ENCODE measurements at places on chromosomes 4 and X.

- DNase-seq = no peak
Measured at GRCh38 chr4:80489798-80490197, 154.3 kb downstream of the CFAP299 start.

DNA sequence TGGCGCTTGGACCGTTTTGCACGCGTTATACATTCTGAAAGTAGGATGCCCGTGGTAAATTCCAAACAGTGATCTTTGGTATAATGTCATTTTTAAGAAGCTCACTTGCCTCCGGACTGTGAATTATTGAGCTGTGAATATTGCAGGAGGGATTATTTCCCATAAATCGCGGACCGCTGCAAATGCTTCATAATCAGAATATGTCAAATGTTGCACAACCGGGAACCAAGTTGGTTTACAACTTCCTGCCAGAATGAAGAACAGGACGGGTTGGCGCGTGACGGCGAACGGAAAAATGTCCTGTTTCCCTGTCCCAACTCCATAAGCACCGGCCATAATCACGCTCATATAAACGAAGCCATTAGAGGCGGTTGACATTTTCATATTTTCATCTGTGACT is 67.6 kb downstream of the SHOX start:
- no peak for DNase-seq

DNA sequence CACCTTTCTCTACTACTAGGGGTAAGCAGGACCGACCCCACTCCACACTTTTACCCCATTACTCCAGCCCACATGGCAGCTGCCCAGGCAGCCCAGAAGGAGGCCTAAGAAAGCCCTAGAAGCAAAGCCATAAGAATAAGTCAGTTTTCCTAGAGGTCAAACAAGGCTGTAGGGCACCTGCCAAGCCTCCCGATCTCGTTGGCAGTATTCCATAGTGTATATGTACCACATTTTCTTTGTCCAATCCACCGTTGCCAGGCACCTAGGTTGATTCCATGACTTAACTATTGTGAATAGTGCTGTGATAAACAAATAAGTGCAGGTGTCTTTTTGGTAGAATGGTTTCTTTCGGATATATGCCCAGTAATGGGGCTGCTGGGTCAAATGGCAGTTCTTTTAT is 54.2 kb downstream of the RHOXF2B start:
- no peak for DNase-seq

- no peak for DNase-seq
Measured at GRCh38 chrX:19540076-19540475, 24.8 kb upstream of the MAP3K15 start.

DNA sequence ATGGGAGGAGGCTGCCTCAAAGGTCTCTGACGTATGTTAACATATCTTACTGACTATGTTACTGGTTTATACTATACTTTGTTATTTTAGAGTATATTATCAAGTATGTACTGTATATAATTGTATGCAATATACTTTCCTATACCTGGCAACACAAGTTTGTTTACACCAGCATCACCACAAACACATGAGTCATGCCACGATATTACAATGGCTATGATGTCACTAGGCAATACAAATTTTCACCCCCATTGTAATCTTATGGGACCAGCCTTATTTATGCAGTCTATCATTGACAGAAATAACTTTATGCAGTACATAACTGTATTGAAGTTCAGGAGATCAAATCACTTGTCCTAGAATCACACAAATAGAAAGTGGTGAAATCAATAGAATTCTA is 329.9 kb upstream of the SLC7A11 start:
- no peak for DNase-seq

DNA sequence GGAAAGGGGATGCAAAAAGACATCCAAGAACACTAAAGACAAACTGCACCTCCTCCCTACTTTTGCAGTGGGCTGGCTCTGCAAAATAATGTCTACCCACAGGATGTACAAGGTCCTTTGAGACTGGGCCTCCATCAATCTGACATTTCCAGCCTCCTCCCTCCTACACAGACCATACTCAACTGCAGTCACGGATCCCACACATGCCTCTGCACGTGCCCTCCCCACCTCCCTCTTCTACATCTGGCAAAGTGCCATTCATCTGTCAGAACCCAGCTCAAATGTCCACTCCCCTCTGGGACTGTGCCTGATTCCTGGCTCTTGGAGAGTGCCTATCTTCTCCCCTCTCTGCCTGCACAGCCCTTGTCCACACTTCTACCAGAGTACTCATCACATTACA is 50.3 kb downstream of the CHRDL1 start:
- no peak for DNase-seq

- DNase-seq = no peak
Measured at GRCh38 chr4:96342196-96342595, 502.3 kb downstream of the PDHA2 start.

DNA sequence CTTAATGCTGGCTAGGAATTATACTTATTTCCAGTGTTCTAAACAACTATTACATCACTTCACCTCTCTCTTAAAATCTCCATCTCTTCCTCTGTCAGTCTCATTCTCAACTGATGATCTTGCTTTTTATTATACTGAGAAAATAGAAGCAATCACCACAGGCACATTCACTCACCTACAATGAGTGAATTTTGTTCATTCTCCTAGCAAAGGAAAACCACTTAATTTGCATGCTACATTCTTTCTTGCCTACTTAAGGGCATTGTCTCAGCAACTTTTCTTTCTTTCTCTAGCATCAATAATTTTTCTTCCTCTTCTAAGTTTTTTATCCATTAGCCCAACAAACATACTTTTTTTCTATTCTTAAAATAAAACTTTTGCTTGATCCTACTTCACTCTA is 21.1 kb upstream of the USP38 start:
- no peak for DNase-seq

- DNase-seq = no peak
Measured at GRCh38 chr4:66501997-66502396, 831.7 kb upstream of the EPHA5 start.

DNA sequence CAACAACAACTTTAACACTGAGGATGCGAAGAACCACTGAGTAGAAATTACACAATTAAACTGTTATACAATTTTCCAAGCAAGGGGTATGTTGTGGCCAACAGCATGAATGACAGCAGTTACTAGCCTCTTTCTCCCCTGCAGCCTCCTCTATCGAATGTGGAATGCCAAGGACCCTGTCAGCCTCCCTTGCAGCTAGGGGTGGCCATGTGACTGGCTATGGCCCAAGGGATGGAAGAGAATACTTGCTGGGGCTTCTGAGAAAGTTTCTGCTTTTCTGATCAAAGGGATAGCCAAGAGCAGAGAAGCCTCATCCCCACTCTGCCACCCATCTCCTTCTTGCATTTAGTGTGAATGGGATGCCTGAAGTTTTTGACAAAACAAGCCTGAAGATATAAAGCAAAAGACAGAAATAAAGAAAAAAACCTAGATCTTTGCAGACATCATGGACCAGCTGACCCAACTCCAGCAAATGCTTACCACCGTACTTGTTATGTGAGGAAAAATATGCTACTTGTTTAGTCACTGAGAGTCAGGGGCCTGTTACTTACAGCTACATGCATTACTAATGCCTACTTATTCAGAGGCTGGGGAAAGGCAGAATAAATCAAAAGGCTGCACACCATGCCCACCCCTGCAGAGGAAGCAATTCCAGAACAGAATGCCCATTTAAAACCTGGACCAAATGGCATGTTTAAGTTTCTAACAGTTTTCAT is 32.0 kb downstream of the DCTD start:
- no peak for DNase-seq

GRCh38 chr4:26061248-26061986 is 147.4 kb downstream of the SMIM20 start:
- DNase-seq = no peak

- DNase-seq = no peak
Measured at GRCh38 chrX:133412246-133412645, 3.0 kb downstream of the GPC4 start.

All from cortex of kidney (tissue), 1 donor.